ENCODE measurements at places on chromosomes 11 and 22.

DNA sequence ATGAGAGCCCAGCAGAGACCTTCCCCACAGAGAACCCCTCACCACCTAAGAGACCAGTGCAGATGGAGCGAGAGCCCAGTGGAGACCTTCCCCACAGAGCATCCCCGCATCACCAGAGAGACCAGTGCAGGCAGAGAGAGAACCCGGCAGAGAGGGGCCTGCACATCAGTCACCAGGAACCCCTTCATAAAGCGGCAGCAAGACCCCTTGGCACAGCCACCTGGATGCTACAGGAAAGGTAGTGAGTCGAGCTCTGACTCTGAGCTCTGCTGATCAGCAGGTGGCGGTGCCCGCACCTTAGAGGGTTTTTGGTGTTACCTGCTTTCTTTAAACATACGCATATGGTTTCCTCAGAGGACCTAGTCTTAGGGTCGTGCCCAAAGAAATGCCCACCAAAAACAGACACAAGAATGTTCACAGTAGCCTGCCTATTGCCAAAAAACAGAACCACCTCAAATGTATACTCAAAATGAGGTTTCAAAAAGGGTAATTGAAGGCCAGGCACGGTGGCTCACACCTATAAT is 678.7 kb downstream of the BRD1 start:
- DNase-seq = no peak

- peak; percentile 63 for DNase-seq
These were observed 84.9 kb downstream of the CTTN start for GRCh38 chr11:70483077-70483861.

DNA sequence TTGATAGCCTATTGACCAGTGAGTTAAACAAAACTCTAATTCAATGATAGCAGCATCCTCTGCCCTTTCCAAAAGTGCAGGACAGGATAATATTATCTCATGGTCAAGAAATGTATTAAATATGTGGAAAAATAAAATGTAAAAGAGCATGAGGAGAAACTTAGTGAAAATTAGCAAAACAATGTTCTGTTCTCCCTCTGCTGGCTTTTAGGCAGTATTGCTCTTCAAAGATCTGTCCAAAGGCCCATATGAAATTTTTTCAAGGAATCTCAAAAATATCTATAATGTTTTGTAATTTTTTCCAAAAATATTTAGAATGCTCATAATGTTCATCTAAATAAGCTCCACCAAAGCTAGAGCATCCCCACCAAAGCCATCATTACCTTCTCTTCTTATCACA is 8.3 kb upstream of the ARL14EP start:
- DNase-seq = peak; percentile 31

- DNase-seq = no peak
These were observed 172.0 kb upstream of the CADM1 start for GRCh38 chr11:115676206-115676605.

- no peak for DNase-seq
These were observed 3.7 kb upstream of the OR6X1 start for GRCh38 chr11:123757976-123758375.

- no peak for DNase-seq
These were observed 61.9 kb upstream of the CSNK2A3 start for GRCh38 chr11:11414996-11415395.
